ENCODE measurements at places on chromosomes 4 and X.

DNA sequence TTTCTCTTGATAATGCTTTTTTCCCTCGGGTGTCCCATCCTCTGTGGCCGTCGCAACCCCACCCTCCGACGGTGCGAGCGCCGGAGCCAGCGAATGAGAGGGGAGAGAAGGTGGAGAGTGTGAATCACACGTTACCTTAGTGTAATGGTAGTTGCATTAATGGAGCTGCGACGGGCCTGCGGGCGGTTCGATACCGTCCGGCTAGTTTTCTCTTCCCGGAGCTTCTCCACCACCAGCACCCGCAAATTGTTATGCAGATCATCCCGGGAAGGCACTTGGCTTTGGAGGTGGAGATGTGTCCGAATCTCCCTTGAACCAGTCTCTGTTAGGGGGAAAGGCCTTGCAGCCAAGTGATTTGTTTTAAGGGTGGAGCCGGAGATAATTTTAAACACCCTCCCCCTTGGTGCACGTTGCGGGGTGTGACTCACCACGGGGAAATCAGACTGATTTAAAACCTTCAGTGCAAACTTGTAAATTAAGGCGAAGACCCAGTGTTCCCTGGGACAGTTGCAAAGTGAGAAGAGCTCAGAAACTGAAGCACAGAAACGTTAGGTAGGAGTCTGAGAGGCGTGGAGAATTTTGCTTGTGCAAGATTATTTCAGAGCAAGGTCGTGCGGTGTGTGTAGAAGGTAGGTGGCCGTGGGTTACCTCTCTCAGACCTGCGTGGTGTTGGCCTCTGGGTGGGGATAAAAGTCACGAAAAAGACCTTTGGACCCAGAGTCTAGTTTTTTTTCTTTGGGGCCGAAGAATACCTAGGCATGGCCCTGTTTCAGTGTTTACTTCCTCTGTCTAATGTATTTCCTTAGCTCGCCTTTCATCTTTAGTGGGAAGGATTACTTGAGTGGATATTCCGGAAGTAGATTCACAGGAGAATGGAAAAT lies 1.3 kb downstream of the AFF1 start:
- DNase-seq = peak; percentile 84

DNA sequence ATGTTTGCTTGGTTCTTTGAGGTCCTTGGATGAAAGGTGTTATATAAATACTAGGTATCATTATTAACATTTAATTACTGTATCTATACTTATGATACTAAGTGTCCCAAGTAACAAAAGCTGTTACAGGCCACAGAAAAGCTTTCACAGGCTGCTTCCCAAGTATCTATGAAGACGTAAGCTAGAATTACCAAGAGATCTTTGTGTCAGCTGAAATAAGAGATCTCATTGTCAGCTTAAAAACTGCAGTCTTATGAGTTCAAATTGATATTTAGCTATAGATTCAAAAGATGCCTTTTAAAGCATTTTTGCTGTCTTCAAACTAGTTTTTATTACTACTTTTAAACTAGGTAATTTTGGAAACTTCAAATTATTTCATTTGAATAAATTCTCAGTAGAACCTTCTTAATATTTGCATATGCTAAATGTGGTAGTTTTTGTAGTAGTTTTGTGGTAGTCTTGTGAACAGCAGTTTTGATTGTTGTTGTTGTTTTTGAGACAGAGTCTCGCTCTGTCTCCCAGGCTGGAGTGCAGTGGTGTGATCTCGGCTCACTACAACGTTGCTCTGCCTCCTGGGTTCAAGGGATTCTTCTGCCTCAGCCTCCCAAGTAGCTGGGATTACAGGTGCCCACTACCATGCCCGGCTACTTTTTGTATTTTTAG lies 170.0 kb upstream of the RPL34 start:
- no peak for DNase-seq

GRCh38 chr4:128288689-128289106 lies 1.1 kb upstream of the PGRMC2 start:
- no peak for DNase-seq

- no peak for DNase-seq
Measured at GRCh38 chrX:101051153-101051548, 760 bp downstream of the TRMT2B start.

DNA sequence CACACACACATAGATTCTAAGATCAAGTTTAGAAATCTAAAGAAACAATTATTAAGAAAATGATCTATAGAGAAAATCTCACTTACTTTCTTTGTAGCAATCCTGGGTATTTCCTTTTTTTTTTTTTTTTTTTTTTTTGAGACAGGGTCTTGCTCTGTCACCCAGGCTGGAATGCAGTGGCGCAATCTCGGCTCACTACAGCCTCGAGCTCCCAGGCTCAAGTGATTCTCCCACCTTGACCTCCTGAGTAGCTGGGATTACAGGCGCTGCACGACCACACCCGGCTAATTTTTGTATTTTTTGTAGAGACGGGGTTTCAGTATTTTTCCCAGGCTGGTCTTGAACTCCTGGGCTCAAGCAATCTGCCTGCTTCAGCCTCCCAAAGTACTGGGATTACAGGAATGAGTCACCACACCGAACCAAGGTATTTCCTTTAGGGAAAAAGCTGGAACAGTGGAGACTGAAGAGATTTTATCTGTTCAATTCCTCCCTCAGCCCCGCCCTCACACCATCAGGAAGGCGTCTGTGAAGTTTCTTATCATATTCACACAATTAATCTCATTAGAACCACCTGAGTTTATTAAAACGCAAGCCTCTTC lies at the start of gene TRIML2:
TRIML2 (minus strand) TSS at position 447 of the 599 bp plus-strand sequence. CDS start 4,235 bp downstream, outside the sequence.
- no peak for DNase-seq

DNA sequence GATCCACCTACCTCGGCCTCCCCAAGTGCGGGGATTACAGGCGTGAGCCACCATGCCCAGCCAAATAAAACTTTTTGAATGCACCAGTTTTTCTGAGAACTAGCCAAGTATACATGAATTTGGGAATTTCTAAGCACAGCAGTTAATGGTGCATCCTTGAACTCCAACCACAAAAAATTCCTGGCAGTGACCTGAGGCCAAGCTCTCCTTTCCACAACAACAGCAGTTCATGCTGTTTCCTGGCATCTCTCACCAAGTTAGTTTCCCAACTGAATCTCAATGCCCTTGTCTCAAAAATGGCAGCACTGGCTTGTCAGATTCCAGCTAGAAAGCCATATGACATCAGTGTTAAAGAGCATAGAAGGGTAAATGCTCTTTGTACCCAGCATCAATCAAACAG lies 15.9 kb upstream of the XKRX start:
- DNase-seq = no peak

- DNase-seq = no peak
Measured at GRCh38 chr4:123298261-123298660, 98.3 kb upstream of the SPRY1 start.

DNA sequence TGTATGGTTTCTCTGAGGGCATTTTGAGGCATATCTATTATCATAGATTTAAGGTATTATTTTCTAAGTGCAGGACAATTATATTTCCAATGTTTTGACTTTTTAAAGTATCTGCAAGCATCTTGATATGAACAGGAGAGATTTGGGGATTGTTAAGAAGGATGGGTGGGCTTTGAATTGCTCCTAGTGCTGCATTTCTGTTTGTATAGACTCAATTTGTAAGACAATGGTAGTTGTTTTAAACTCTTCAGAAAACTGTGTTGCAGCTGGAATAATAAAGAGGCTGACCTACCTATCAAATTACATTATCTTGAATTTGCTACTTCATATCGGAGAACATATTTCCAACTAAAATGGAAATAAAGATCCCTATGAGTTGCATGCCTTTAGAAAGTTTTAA lies 570.3 kb downstream of the ADGRL3 start:
- no peak for DNase-seq

- no peak for DNase-seq
Measured at GRCh38 chr4:165384186-165384585, 5.4 kb downstream of the CPE start.

GRCh38 chrX:129193357-129193756 lies 329.9 kb downstream of the SMARCA1 start:
- DNase-seq = no peak

DNA sequence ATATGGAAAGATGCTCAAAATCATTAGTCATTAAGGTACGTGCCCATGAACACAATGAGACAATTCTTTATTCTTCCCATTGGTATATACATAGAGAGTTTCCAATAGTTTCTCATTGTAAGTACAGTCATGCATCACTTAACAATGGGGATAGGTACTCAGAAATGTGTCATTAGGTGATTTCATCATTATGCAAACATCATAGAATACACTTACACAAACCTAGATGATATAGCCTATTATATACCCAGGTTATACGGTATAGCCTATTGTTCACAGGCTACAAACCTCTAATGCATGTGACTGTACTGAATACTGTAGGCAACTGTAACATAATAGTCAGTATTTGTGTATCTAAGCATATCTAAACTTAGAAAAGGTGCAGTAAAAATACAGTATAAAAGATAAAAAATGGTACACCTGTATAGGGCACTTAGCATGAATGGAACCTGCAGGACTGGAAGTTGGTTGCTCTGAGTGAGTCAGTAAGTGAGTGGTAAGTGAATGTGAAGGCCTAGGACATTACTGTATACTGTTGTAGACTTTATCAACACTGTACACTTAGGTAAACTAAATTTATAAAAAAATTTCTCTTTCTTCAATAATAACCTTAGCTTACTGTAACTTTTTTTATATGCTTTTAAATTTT lies 49.6 kb downstream of the KLHL13 start:
- DNase-seq = no peak

GRCh38 chrX:77434962-77435361 lies 12.2 kb upstream of the FGF16 start:
- no peak for DNase-seq

GRCh38 chr4:100041646-100042045 lies 91.6 kb upstream of the H2AZ1 start:
- no peak for DNase-seq

DNA sequence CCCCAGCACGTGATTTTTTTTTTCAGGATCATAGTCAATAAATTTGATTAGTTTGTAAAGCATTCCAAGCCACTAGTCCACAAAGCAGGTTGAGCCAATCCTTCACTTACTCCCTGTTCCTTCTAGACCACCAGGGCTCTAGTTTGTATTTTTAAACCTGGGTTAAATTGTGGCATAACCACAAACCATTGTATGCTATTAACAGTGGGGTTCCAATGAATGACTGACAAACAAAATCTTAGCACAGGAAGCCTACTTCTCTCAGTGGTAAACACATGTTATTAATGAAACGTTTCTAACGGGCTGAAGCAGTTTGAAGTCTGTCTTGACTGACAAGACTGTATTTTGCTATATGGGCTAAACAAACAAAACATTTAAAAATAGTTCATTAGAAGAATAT lies 48.6 kb upstream of the GYPA start:
- DNase-seq = no peak

- DNase-seq = no peak
Measured at GRCh38 chrX:148495176-148495575, 5.2 kb upstream of the AFF2 start.

DNA sequence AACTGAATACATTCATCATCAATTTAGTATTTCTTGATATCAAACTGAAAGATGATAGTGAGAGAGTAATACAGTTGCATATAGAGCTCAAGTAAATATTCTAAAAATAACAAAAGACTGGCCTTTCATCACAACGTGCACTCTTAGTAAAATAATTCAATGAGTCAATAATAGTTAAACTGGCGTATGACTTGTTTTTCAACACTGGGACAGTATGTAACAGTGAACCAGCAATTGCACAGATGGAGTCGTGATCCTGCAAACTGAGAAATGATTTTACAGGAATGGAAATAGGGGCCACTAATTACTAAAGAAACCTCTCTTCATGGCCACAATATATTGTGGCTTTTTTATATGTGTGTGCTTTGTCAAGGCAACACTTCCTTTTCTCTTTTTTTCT lies 137.4 kb downstream of the SLC4A4 start:
- DNase-seq = no peak

GRCh38 chr4:11399461-11399971 lies 29.2 kb downstream of the HS3ST1 start:
- DNase-seq = no peak

DNA sequence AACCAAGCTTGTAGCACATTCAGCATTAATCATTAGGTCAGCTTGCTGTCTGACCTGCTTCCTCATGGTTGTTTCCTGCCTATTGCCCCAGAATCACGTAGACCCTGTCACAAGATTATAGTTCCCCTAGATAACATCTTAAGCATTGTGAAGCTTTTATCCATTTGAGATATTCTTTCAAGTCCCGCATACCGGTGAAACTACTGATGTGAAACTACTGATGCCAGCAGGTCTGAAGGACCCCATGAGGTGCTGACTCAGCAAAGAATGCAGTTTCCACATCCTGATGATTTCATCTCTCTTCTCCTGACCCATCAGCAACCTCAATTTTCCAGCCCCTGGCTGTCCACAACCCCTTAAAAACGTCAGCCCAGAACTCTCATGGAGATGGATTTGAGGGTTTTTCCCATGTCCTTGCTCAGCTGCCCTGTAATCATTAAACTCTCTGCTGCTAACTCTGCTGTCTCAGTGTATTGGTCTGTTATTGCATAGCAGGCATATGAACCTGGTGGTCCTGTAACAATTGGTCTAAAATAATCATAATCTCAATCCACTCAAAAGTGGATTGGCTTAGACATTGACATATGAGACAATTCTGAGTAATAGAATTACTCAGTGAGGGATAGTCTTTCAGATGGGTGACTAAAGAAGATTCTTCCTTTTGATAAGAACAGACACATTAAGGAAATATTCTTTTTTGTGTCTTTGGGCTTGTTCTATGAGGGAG lies 26.3 kb upstream of the UBA6 start:
- DNase-seq = no peak

GRCh38 chr4:149553959-149554520 lies 261.6 kb downstream of the IQCM start:
- DNase-seq = no peak

GRCh38 chr4:10605031-10605430 lies 79.5 kb downstream of the CLNK start:
- no peak for DNase-seq

DNA sequence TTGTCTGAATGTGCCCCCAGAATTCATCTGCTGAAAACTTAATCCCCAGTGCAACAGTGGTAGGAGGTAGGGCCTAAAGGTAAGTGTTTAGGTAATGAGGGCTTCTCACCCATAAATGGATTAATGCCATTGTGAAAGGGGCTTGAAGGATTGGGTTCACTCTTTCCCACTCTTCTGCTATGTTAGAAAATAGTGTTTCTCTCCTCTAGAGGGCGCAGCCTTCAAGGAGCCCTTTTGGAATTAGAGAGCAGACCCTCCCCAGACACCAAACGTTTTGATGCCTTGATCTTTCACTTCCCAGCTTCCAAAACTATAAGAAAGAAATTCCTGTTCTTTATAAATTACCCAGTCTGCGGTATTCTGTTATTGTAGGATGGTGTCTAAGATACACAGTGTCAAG lies 706.4 kb downstream of the SMARCA1 start:
- no peak for DNase-seq

GRCh38 chr4:27381815-27382214 lies 521.2 kb downstream of the STIM2 start:
- no peak for DNase-seq

DNA sequence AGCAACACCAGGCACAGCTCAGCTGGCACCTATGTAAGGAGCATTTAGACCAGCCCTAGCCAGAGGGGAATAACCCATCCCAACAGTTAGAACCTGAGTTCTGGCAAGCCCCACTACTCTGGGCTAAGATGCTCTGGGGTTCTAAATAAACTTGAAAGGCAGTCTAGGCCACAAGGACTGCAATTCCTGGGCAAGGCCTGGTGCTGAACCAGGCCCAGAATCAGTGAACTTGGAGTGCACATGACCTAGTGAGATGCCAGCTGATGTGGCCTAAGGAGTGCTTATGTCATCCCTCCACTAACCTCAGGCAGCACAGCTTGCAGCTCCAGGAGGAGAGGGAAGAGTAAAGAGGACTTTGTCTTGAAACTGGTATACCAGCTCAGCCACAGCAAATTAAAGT lies 7.6 kb upstream of the PRRG3 start:
- no peak for DNase-seq
